ENCODE measurements at places on chromosomes 2 and 18.

- peak; percentile 46 for DNase-seq
These were observed 24.6 kb upstream of the KCMF1 start for GRCh38 chr2:84946204-84947009.

- DNase-seq = no peak
These were observed 539.5 kb downstream of the RNF144A start for GRCh38 chr2:7456762-7457161.

DNA sequence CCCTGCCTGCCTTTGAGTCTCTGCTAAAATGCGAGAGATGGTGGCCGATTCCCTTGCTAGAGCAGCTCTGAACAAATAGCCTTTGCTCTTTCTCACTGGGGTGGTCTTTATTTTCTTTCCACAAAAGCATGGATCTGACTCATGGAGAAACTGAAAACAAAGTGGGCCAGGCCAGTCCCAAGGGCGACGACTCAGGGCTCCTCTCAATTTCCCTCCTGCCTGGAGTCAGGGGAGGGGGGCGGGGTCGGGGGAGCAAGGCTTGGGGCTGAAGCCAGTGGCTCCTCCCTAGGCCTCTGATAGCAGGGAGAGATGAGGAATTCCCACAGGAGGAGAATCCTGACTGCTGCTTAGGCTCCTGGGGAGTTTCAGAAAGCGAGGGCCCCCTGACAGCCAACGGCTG lies 17.1 kb upstream of the IL1R2 start:
- no peak for DNase-seq

DNA sequence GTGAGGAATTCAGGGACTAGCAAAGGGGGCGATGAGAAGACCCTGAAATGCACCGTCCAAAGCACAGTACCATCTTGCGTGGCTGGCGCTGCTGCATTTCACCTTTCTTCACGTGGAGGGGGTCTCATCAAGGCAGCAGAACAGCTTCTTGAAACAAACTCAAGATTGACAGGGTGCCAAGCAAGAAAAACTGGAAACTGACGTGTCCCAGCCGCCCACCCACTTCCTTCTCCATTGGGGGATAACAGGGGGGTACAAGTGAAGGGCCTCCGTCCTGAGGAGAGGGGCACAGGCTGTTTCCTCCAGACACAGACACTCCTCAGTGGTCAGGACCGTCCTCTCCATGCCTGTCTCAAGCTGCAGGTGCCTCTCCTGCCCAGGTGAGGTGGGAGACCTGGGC lies 32.5 kb downstream of the HDAC4 start:
- no peak for DNase-seq

- no peak for DNase-seq
These were observed 179.8 kb upstream of the TRIB2 start for GRCh38 chr2:12536976-12537375.

DNA sequence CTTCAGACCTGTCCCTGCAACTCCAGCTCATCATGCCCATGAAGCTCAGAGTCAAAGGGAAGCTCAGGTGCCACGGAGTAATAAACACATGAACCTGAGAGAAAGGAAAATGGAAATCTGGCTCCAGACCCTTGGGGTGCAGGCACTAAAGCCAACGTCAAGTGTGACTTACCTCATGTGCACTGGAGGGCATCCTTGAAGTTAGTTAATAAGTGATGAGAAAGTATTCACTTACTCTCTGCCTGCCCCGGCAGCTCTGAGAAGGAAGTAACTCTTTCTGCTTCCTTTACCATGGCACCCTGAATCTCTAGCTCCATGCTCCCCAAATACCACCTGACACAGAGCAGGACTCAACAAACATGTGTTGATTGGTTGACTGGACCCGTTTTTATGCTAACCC lies 21.4 kb upstream of the AGAP1 start:
- no peak for DNase-seq

- no peak for DNase-seq
These were observed 41.8 kb downstream of the KCTD18 start for GRCh38 chr2:200467806-200468681.

GRCh38 chr18:59649591-59649990 lies 47.6 kb downstream of the CCBE1 start:
- no peak for DNase-seq

GRCh38 chr18:908758-909724 lies 4.4 kb downstream of the ADCYAP1 start:
- no peak for DNase-seq

DNA sequence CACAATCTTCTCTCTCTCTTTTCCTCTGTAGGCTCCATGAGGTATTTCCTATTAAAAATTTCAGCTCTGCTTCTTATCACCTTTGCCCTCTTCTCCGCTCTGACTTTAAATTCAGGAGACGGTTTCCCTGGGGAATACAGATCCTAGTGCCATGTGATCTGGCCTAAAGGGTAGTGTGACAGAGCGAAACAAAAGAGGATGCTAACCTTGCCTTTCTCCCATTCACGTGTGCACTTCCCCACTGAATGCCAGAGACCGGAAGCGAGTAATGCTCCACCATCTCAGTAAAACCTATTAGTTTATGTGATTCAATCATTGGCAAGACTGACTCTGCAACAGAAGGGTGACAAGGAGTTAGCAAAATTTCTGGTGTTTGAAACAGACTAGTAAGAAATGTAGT lies 358.3 kb downstream of the ZNF521 start:
- no peak for DNase-seq

- DNase-seq = no peak
These were observed 170.5 kb downstream of the NDUFA10 start for GRCh38 chr2:239854596-239854995.

DNA sequence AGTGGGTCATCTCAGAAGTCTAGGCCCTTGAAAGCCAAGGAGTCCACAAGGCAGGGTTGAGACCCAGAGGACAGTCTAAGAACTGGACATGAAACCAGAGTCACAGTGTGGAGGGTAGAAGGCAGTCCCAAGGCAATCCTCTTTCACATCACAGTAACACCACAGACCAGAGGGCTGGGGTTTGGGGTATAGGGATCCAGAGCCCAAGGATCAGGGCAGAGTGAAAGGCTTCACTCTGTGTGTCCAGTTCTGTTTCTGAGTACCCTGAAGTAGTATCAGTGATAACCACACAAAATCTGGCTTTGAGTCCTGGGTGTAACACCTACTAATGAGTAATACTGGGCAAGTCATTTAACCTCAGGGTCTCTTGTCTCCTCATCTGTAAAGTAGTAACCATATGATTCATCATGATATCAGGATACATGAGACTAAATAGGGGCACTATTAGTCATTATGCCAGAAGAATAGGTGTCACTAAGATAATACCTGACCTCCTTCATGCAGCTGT lies 91.0 kb downstream of the ICA1L start:
- no peak for DNase-seq

DNA sequence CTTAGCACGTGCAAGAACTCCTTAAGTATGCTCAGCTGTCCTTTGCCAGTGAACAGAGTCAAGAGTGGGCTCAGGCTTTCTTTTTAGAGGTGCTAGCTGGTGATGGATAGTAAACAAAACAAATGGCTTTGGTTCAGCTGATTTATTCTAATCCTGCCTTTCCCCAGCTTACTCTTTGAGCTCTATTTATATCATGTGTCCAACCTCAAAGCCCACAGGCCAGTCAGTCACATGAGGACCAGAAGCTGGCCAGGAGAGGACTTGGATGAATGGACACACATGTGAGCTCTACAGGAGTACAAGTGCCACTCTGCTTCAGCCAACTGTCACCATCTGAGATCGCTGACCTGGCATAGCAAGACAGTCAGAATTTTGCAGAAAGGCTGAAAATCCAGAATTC lies 59.4 kb downstream of the STK39 start:
- DNase-seq = no peak

- DNase-seq = no peak
These were observed 98.7 kb upstream of the POU3F3 start for GRCh38 chr2:104755026-104755878.

DNA sequence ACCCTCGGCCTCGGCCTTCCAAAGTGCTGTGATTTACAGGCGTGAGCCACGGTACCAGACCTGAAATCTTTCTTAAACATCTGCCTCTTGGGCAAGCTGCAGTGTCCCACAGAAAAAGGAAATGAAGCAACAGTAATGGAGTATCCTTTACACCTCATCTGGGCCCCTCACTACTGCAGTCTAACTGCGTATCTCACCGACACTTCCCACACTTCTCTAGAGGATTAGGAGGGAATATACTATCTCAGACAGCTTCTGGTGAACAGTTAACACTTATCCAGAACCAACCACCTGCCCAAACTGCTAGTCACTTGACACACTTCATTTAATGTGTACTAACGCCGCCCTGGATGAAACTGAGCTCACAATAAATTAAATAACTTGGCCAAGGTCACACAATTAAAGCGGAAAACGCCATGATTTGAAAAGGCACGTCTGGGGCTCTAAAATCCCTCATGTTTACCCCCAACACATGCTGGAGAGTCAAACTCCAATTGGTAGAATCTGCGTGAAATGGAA lies 993 bp downstream of the COX7A2L start:
- DNase-seq = no peak

GRCh38 chr2:181977661-181978350 lies 7.8 kb upstream of the PPP1R1C start:
- DNase-seq = no peak

DNA sequence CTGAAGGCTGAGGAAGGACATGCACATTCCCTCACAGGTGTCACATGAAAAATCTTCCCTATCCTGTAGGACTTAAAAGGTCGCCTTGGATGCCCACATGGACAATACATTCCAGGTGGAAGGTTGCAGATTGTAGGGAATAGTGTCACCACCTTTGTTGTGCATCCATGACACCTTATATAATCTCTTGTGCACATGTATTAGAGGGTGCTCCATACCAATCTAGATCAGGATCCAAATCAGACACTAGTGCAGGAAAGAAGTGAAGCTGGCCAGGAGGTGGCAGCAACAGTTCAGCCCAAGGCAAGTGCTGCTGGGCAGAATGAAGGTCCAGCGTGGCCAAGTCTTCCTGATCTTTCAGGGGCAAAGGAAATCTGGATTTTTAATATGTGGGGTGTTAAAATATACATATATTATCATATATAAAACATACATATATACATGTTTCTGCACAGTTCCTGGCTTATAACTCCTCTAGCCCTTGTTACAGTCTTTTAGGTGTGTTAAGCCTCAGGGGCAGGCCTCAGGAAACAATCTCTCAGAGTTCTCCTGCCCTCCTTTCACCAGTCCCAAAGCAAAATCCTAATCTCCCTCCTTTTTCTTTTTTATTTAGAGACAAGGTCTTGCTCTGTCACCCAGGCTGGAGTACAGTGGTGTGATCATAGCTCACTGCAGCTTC lies 16.6 kb downstream of the NIF3L1 start:
- DNase-seq = peak; percentile 10

DNA sequence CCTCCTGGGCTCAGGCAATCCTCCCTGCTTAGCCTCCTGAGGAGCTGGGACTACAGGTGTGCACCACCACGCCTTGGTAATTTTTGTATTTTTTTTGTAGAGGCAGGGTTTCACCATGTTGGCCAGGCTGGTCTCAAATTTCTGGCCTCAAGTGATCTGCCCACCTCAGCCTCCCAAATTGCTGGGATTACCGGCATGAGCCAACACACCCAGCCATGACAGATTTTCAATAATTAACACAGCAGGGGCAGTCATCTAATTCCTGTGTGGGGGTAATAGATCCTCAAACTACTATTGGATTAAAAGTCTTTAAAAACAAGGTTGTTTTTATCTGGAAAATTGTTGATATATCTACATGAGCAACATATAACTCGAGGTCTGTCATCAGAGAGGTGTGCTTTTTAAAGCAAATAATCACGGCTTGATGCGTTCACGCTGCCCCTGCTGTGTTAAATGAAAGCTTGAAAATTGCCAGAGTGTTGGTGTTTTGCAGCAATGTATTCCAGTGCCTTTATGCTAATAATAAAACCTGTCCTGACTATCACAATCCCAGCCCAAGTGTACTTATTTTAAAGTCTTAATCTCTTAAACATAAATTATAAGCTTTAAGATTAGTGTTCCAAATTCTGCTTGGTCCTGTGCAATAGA lies 35.6 kb upstream of the ASB1 start:
- no peak for DNase-seq

GRCh38 chr2:126408671-126409070 lies 247.3 kb upstream of the GYPC start:
- no peak for DNase-seq

DNA sequence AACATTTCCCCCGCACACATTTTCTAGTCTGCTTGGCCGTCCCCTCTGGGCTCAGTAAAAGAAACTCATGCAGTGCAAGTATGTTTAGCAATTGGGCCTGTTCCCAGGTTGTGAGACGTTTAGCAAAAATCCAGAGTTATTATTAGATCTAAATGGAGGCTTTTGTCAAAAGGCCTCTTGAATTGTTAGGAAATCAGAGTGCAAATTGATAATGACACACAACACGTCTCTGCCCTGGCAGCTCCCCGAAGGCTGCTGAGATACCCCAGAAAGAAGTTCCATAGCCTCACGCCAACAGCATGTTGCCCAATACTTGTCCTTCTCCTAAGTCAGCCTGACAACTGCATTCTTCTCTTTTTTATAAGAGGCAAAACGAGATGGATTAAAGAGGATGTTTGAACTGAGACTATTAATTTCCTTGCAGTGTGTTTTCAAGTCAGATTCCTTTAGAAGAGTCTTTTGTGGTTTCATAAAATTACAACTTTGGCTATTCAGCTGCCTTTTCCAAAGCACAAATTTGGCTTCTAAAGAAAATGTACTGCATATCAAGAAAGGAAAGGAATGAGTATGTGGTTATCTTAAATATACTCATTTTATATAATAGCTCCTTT lies 202.2 kb downstream of the TRIB2 start:
- DNase-seq = no peak

DNA sequence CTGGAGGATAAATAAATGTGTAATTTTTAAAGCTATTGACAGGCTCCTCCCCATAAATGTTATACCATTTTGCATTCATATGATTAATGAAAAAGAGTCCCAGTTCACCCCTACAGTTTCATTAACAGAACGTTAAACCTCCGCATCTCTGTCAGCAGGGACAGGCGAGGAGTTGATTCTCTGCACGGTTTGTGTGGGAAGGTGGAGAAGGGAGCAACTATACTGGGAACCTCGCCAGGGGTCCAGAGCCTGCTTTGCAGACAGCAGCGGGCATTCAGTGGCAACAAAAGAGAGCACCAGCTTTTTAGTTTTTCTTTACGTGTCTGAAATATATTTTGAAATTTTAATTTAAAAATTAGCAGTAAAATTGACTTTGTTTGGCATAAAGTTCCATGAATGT lies 101.4 kb downstream of the FARSB start:
- no peak for DNase-seq

DNA sequence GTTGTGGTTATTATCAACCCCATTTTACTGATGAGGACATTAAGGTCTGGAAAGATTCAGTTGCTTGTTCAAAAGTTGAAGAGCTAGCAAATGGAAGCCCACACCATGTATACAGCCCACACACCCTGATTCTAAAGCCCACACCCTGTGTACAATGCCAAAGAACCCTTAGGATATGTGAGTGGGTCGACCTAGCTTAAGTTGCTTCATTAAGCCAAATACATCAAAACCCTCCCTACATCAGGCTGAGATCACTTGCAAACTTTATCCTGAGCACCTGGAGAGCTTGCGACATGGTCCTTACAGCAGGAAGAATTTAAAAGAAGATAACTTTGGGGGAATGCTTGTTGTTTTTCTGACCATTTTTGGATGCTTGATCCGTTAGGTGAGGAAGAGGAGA lies 435 bp upstream of the ARHGAP25 start:
- no peak for DNase-seq

- peak; percentile 7 for DNase-seq
These were observed 208.8 kb downstream of the CCDC178 start for GRCh38 chr18:33231474-33232317.

- no peak for DNase-seq
These were observed 249.8 kb downstream of the ACKR3 start for GRCh38 chr2:236819275-236820002.

All from stimulated activated CD4-positive, alpha-beta T cell treated with anti-CD3 and anti-CD28 coated beads, Interleukin-1b, Interleukin-23, amount 100 ng/mL, for 1 hour (primary cell).